Right atrium auricular region (tissue), 2 donors: ENCODE measurements at places on chromosomes 4 and X. TPM values are rescaled to one million over a fixed set of nuclear protein-coding genes. Genes with fewer than 3 reads are reported as not detected.

GRCh38 chrX:107448998-107449835 lies at the start of gene FRMPD3:
Gene FRMPD3, plus strand, starts transcription at chrX:107449652. Its CDS starts 76,937 bp downstream, at chrX:107526589.
- peaks cover 3% of the 10 kb centered on the region for H3K27me3 ChIP-seq
- H3K27ac ChIP-seq, result no peak within 1 kb of the TSS
- no peaks in the 10 kb centered on the region for H3K4me1 ChIP-seq
- no peak for DNase-seq

The RADX gene
- total RNA-seq, result 1.8 TPM

DNA sequence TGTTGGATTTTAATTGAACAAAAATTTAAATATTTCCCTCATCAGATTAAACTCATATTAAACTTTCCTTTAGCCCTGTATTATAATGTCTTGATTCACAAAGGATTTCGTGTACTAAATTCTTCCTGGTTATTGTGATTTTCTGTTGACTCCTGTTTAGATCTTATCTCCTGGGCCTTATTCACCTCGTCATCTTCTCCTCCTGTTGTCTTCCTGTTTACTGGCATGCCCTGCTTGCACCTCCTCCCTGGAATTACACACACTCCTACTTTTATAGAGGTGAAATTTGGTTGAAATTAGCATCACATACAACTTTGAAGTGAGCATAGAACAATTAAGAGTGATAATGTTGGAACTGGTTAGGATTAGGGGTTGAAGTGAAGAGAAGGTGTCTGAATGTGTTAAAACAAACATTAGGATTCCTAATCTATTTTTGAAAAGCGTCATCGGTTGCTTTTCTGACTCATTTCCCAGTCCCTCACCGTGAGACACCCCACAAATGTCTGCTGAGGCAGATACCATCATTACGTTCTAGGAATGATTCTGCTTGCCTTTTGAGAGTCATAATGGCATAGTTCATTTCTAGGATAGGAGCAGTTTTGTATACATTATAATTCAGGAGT lies 32.5 kb downstream of the TLL1 start:
- H3K36me3 ChIP-seq, result no peaks in the 10 kb centered on the region
- no peaks in the 10 kb centered on the region for H3K4me1 ChIP-seq
- no peaks in the 10 kb centered on the region for H3K27me3 ChIP-seq
- DNase-seq, result no peak
- H3K4me3 ChIP-seq, result no peak overlapping the region

DNA sequence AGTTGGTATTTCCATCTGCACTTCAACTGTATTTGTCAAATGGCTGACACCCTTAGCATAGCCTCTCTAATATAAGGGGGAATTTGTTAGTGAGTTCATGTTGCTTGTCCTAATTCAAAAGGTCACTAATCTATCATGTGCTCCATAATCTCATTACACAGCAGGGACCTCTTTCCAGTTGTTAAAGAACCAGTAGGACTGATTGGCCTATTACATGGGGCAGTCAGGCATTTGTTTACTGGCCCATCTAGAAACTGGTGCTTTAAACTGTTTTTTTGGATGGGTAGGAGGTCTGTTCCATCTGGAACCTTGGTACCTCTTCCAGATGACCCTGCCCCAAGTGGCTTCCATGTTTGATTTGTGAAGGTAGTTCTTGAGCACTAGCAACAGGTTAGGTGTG lies 11.4 kb downstream of the ANK2 start:
- H3K4me3 ChIP-seq, result no peak overlapping the region
- DNase-seq, result no peak
- H3K4me1 ChIP-seq, result no peaks in the 10 kb centered on the region
- H3K36me3 ChIP-seq, result no peaks in the 10 kb centered on the region
- H3K27me3 ChIP-seq, result no peaks in the 10 kb centered on the region

GRCh38 chrX:17590892-17591740 lies 146.2 kb upstream of the SCML1 start:
- no peaks in the 10 kb centered on the region for H3K27me3 ChIP-seq
- H3K27ac ChIP-seq, result peak overlapping the region; percentile 37
- no peaks in the 10 kb centered on the region for H3K36me3 ChIP-seq
- DNase-seq, result peak; percentile 70

The SLITRK2 gene
- 0.41 TPM for total RNA-seq

DNA sequence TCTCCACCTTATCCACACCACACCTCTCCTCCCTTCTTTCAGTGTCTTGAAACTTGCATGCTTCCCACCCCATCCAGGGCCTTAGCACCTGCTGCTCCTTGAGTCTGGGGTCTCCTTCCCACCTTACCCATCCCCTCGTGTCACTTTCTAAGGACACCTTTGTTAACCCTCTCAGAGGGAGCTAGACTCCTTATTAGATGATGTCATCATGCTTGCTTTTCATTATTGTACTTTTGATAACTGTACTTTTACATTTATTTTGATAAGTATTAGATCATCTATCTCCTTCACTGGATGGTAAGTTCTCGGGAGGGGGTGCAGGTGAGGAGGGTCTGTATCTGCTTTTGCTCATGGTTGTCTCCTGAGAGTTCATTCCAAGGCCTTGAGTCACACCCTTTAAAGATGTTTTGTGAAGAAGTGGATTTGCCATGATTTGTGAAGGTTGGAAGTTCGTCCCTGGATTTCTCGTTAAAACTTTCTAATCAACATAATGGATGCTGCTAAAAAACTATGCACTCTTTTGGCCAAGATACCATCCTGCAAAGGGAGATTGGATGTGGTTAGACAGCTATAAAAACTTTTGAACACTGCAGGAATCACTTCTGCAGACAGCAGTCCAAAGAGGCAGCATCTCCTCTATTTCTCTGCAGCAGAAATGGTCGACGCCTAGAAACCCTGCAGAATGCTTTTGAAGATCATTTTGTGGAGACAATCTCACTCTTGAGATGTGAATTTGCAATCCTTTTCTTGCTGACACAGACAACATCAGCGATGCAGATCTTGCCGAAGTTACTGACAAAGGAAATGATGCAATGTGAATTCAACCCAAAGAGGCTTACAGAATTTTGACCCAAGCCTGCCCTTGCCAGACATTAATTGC lies 69.6 kb downstream of the ENPP6 start:
- H3K27me3 ChIP-seq, result no peaks in the 10 kb centered on the region
- H3K4me1 ChIP-seq, result no peaks in the 10 kb centered on the region
- no peak overlapping the region for H3K27ac ChIP-seq
- no peak overlapping the region for H3K4me3 ChIP-seq
- no peak for DNase-seq

- no peak overlapping the region for H3K27ac ChIP-seq
- H3K27me3 ChIP-seq, result no peaks in the 10 kb centered on the region
- H3K36me3 ChIP-seq, result no peaks in the 10 kb centered on the region
- H3K4me3 ChIP-seq, result no peak overlapping the region
Measured at GRCh38 chr4:36273276-36273675, 8.1 kb upstream of the DTHD1 start.

The SLC9B1 gene
- not detected for total RNA-seq
